MCF 10A (cell line): ENCODE measurements at places on chromosomes 12 and 14. TPM values are rescaled to one million over a fixed set of nuclear protein-coding genes. Genes with fewer than 3 reads are reported as not detected.

WNT1 gene
- not detected in 2 replicates for total RNA-seq

BCL11B gene
- total RNA-seq: 0.84 and 1.4 TPM in 2 replicates

INSM2 gene
- total RNA-seq: 0.09 and 0.10 TPM in 2 replicates

NGB gene
- not detected in 2 replicates for total RNA-seq

RDH16 gene
- total RNA-seq: 0.10 and 0.16 TPM in 2 replicates

LRP1 gene
- 18.9 and 25.3 TPM in 2 replicates for total RNA-seq

EML5 gene
- total RNA-seq: 0.37 and 0.54 TPM in 2 replicates

KRT6B gene
- 2.3 and 3.3 TPM in 2 replicates for total RNA-seq
